Testis (tissue), 5 donors: ENCODE measurements at places on chromosomes 2 and 18. TPM values are rescaled to one million over a fixed set of nuclear protein-coding genes. Genes with fewer than 3 reads are reported as not detected.

- DNase-seq, result no peak
These were observed 334.5 kb upstream of the CYRIA start for GRCh38 chr2:17000184-17000482.

DNA sequence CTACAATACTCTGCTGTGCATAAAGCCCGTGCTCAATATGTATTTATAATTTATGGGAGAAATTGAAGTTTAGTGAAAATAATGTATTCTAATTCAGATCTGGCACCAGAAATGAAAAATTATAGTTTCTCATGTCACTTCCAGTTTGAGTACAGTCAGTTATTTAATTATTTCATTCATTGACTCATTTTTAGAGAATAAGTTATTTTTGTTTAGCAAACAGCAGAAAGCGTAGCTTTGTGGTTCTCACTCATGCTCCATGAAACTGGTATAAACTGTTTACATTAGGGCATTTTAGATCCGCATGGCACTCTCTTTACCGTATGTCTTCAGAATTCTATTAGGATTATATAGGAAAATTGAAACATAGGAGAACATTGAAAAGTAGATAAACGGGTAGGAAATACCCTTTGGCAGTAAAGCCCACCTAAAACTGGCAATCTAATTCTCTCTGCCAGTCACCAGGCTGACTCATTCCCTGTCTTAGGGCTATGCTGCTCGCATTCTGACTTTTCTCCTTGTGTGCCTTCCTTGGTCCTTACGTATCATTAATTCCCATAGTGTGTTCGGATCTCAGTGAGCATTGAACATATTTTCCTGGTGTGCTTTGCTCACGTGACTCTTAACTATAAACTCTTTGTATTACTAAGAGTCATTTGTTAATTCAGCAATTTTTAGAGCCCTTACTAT lies 106.0 kb downstream of the ZNF236 start:
- no peak for DNase-seq

- DNase-seq, result no peak
These were observed 1.9 kb downstream of the NOP58 start for GRCh38 chr2:202267495-202267894.

- DNase-seq, result no peak
These were observed 79.7 kb downstream of the NCK2 start for GRCh38 chr2:105824446-105824845.

- DNase-seq, result no peak
These were observed 93.8 kb downstream of the C2orf74 start for GRCh38 chr2:61255580-61256437.

GRCh38 chr2:115299199-115299598 lies 856.8 kb downstream of the DPP10 start:
- no peak for DNase-seq

ZNF804A gene
- not detected for polyA plus RNA-seq

DNA sequence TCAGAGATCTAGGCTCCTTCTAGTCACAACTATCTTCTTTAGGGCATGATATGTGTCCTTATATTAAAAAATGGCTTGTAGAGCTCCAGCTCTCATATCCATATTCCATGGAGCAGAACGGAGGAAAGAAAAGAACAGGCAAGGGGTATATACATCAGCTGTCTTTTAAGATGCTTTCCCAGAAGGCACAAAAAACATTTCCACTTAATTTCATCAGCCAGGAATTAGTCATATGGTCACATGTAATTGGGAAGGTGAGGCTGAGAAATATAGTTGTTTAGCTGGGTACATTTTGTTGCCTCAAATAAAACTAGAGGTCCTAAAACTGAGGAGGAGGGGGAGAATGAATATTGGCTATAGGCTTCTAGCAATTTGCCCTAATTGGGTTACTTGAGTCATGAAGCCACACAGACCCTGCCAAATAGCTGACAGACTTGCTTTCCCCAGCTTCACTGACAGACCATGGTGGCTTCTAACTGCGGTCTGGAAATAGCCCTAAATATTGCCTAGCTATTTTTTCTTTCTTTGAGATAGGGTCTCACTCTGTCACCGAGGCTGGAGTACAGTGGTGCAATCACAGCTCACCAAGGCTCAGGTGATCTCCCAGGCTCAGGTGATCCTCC lies 20.0 kb downstream of the MAIP1 start:
- no peak for DNase-seq

FIGLA gene
- 0.69 TPM for polyA plus RNA-seq

IL1F10 gene
- not detected for polyA plus RNA-seq

TMEFF2 gene
- polyA plus RNA-seq, result 3.0 TPM

- no peak for DNase-seq
These were observed 245.7 kb downstream of the LOXHD1 start for GRCh38 chr18:46411191-46411828.

DNA sequence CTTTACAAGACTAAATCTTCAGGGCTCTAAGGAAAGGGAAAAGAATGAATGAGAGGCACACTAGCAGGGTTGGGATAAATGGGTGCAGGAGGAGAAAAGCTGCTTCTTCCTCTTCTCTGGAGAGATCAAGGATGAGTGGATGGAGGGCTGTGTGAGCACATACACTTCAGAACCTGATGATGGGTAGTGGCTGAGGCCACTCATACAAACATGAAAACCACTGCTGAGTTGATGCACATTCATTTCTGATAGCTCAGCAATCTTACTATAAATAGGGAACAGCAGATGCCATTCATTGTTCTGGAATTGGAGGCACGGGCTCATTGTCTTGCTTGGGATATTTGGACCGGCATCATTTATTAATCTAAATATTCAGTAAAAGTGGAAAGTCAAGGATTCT lies 152.4 kb upstream of the KCTD1 start:
- no peak for DNase-seq

DNA sequence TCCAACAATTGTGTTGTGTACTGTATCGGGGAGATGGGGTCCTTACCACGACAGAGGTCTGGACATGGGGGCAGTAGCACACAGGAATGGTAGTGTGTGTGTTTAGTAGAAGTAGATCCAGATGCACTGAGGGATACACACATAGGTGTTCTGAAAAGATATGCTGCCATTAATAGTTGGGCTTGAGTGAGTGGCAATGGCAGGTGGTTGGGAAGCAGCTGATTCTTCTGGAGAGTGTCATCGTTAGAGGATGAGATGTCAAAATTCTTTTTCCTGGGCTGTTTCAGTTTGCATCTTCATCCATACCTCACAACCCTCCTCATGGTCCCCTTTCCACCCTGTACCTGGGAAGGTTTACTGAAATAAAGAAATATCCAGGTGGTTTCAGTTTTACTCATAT lies 66.6 kb downstream of the UGGT1 start:
- no peak for DNase-seq

EMILIN2 gene
- polyA plus RNA-seq, result 21.4 TPM

- no peak for DNase-seq
These were observed 610.0 kb upstream of the RAB6C start for GRCh38 chr2:129369437-129369836.

DNA sequence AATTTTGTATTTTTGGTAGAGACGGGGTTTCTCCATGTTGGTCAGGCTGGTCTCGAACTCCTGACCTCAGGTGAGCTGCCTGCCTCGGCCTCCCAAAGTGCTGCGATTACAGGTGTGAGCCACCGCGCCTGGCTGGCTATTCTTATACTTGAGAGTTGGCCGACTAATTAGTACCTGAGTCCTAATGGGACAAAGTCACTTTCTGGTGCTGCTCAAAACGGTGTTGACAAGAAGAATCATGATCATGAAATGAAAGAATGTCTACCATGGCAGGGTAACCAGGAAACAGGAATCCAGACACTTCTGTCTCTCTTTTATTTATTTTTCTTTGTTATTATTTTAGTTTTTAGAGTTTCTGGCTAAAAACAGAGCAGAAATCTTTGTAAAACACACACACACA lies 54.7 kb upstream of the RAB6D start:
- DNase-seq, result no peak
